ENCODE measurements at places on chromosomes 7 and 10.
A peak's percentile ranks its signal among the peaks of the same experiment; 100 is the strongest.

GRCh38 chr7:47254081-47254977, 327.6 kb downstream of the TNS3 start:
- peak; percentile 88 for DNase-seq

GRCh38 chr10:21334891-21335696, 190.4 kb downstream of the SKIDA1 start:
- DNase-seq = peak; percentile 85

DNA sequence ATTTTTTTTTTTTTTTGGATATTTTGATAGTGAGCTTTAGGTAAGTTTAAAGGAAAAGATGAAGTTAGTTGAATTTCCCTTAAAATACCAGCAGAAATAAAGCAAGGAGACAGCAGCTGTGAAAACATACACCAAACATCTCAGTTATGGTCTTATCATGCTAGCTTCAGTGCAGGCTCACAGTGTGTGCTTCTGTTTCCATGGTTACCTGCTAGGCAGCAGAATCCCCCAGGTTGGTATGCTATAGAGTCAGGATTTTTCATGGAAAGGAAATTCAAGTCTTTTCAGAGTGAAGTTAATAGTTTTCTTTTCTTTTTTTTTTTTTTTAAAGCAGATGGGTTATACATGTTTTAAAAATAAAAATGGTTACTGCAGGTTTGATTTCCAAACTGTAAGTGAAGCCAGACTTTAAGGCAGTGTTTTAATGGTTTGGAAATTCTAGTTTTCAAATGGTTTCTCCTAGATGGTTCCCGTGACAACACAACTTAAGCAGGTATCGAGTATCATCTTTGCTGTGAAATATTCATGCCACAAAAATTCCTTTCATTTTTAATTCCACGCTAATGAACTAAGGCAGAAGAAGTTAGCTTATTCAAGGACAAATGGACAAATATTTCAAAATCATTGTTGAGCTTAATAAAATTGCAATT, 230.9 kb downstream of the BICC1 start:
- DNase-seq = no peak

GRCh38 chr7:152362128-152362926, 73.5 kb downstream of the KMT2C start:
- DNase-seq = no peak

DNA sequence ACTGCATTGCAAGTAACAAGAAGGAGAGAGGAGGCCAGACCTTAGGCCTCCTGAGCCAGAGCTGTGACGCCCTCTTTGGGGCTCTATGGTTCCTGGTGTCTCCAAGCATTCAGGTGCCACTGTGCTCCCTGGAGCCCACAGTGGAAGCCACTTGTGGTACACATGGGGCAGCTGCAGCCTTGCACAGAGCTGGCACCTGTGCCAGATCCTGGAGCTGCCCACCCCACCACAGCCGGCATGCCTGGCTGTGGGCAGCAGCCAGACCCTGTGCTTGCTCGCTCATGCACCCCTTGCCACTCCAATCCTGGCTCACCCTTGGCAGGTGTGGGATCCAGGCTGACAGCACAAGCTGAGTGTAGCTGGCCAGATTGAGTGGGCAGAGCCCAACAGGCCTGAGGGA, 173.8 kb upstream of the SMIM30 start:
- no peak for DNase-seq

DNA sequence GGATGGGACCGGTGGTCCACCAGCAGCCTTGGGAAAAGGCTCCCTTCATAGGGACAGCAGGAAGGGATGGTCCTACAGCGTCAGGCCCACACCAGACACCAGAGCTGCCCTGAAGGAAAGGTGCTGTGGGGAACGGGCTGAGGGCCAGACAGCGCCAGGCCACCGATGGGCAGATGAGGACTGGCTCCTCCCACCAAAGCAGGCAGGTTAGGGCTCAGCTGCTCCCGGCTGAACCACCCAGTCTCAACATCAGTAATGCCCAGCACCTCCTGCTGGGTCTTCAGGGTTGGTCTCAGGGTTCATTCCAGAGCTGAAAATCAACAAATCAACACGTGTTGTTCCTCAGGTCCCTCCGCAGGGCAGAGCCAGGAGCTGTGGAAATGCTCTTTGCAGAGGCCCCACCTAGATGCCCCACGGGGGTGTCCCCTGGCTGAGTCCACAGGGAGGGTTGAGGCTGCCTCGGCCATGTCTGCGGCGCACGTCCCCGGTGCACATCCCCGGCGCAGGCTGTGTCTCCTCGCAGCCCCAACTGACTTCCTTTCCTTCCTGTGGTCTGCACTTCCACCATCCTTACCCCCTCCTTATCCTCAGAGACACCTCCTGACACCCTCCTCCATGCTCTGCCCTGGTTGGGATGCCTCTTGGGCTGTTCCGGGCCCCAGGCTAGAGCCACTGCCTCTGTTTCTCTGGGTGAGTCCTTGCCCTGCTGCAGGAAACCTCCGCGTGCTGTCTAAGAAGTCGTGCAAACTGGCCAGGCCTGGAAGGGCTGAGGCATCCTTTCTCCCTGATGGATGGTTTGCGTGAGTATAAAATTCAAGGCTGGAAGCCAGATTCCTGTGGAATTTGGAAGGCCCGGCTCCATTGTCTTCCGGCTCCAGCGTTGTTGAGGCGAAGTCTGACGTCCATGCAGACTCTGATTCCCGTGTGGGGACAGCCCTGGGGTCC, 32.8 kb upstream of the CFAP46 start:
- DNase-seq = peak; percentile 47

GRCh38 chr7:26100406-26101339, 51.3 kb upstream of the NFE2L3 start:
- DNase-seq = no peak

DNA sequence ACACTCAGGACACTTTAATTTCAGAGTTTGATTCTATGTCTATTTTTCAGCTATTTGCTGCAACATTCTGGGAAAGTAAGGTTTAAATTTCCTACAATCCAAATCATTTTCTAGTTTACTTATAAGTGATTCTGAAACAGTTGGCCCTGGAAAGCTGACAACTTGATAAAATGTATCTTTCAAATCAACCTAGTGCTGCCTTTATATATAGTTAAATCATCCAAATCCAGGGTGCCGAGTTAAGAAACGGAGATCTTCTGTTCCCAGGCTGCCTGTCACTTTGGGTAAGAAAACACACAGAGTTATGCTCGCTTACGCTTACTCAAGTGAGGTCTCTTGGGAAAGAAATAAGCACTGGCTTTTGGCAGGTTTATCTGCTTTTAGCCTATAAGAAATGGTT, 175.0 kb downstream of the POU6F2 start:
- DNase-seq = no peak

- DNase-seq = no peak
Observed at GRCh38 chr10:61549861-61550260, 96.7 kb upstream of the TMEM26 start.
